Aorta (tissue), 5 donors: ENCODE measurements at places on chromosomes 13 and 19.

DNA sequence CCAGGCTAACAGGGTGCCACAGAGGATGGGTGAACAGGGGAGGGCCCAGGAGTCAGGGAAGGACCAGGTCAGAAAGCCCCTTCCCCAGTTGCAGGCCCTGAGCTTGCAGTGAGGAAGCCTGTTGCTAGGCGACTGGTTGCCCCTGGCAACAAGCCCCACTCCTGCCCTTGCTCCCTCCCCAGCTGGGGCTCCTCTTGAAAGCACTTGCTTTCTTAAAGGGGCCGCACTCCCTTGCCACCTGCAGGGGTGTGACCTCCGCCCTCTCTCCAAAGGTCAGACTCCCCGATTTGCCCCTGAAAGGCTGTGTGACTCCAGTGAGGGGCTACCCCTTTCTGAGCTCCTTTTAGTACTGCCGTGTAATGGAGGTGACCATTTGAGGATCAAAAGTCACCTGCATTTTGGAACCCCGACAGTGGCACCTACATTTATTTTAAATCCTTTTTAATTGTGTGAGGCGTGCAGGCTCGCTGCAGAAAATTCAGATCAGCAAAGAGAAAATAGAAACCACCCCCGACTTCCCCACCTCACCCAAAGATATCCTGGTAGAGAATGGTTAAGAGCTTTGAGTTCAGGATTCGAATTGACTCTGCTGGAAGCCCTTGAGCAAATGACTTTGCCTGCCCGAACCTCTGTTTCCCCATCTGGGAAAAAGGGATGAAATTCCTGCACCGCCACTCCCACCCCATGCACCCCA, 4.8 kb downstream of the FCHO1 start:
- DNase-seq, result no peak

DNA sequence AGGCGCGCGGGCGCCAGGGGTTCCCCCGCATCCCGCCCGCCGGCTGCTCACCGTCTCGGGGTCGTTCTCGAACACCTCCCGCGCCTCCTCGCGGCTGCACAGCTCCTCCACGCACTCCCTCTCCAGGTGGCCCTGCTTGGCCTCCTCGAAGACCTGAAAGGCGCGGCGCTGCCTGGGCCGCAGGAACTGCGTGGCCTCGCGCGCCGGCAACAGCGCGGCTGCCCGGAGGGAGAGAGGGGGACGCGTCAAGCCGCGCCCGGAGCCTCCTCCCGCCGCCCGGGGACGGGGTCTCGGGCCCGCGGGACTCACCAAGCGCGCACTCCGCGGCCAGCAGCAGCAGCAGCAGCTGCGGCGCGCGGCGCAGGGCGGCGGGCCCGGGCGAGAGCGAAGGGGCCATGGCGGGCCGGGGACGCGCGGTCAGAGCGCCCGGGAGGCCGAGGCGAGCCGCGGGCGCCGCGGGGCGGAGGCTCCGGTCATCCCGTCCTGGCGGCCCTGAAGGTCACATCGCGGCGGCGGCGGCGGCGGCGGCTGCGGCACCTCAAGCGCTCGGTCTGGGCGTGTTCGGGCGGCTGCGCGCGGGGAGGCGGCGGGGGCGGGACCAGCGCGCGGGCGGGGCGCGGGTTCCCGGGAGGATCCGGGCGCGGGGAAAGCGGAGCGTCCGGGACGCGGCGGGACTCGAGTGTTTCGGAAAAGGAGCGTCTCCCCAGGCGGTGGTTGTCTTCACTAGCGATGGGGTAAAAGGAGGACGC, at the start of gene GAS6:
GAS6 (minus strand) TSS at position 553 of the 749 bp plus-strand sequence; CDS start at position 397, 156 bp downstream.
- DNase-seq, result peak; percentile 91

- no peak for DNase-seq
Measured at GRCh38 chr13:83613524-83613923, 268.8 kb downstream of the SLITRK1 start.

DNA sequence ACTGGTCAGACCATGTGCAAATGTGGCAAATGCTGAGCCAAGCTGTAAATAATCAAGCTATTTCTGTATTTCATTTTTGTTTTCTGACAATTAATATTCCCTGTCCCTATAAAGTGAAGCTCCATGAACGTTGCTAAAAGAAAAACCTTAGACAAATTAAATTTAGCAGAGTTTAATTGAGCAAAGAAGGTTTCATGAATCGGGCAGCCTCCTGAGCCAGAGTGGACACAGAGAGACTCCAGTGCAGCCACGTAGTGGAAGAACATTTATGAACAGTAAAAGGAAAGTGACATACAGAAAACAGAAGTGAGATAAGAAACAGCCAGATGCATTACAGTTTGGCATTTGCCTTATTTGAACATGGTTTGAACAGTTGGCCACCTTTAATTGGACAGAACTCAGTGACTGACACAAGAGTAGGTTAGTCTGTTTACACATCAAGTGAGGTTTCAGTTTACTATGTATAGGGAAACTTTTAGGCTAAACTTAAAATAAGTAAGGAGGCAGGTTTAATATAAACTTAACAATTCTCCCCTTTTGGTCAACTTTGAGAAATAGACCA, 69.7 kb downstream of the UFM1 start:
- DNase-seq, result no peak

DNA sequence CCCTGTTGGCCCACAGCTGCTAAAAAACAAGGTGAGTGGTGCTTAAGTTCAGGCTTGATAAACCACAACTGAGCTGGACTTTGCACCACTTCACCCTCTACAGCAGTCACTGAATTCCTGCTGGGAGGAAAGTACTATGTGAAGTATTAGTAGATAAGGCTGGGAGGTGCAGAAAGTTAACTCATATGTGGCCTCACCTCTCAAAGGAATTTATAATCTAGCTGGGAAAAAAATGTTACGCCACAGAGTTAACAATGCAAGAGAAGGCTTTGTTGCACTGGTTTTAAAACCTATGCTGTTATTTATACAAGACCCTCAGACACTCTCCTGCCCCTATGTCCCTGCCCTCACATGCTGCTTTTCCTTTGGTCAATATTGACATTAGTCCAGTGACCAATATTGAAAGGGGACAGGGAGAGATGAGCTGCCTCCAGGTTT, 60.9 kb downstream of the LIG4 start:
- DNase-seq, result no peak

- DNase-seq, result no peak
Measured at GRCh38 chr19:38977445-38978325, 2.1 kb upstream of the FBXO17 start.

GRCh38 chr13:78596736-78597601, 6.4 kb downstream of the POU4F1 start:
- no peak for DNase-seq

GRCh38 chr19:47711652-47712242, 1.5 kb upstream of the EHD2 start:
- no peak for DNase-seq

DNA sequence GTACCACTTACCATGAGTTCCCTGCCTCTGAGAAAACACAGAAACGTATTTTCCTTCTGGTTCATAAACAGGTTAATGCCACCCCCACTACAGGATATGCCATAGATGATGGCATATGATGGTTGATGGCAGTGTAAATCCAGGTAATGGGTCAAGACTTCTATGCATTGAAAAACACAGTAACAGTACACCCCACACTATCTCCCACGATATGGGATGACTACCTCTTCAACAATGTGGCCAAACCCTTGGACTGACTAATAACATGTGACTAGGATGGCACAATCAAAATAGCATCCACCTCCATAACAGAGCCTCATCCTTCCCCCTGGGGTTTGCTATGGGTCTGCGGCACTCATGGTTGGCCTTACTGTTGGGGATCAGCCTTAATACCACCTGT, 22.0 kb downstream of the ZNF235 start:
- no peak for DNase-seq

DNA sequence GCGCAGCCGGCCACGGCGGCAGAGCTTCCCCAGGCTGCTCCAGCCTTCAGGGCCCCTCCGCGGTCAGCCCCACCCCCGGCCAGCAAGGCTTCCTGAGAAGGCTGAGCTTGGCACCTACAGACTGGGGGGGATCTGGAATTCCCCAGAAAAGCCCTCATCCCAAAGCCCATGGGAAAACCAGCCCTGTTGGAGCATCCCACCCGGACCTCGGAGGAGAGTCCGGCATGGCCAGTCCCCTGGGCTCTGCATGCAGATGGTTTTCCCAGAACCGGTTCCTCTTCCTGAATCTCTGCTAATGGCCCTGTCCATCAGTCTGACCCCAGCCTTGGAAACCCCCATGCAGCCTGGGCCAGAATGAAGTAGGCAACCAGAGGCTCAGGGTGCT, 10.3 kb downstream of the RASA3 start:
- no peak for DNase-seq

DNA sequence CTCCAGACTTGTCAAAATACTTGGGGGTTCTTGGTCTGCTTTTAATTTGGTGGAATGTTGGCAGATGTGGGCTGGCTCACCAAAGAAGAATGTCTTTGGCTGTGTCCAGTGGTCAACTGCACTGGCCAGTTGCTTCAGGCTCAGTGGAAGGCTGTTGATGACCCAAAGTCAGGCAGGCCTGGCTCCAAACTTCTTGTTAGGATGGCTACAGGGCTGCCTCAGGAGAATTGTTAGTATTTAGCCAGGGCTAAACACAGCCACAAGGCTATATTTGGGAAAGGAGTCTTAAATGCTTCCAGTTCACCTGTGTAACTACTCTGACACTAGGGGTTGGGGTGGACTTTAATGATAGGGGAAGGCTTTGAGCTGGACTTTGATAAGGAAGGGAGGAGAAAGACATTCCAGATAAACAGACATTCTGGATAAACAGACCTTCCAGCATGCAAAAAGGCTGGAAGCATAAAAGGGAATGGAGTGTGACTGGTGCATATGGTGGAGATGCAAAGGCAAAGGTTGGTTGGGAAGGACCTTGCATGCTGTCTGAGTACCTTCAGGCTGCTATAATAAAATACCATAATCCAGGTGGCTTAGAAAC, 116.8 kb downstream of the FOXO1 start:
- no peak for DNase-seq

GRCh38 chr19:39428283-39429112, 7.3 kb downstream of the RPS16 start:
- DNase-seq, result peak; percentile 90

DNA sequence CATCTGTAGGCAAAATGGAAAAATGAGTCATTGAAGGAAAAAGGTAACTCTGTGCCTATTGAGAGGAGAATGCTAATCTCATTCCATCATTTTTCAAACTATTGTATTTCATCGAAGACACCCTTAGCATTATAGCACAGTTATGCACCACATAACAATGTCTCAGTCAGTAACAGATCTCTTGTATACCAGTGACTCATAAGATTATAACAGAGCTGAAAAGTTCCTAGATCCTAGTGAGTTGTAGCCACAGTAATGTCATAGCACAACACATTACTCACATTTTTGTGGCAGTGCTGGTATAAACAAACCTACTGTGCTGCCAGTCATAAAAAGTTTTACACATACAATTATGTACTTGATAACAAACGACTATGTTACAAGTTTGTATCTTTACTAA, 1077.6 kb downstream of the DIAPH3 start:
- DNase-seq, result no peak

- no peak for DNase-seq
Measured at GRCh38 chr13:36344886-36345437, 1.2 kb downstream of the SPART start.

GRCh38 chr19:47492571-47493377, 8.8 kb upstream of the KPTN start:
- DNase-seq, result no peak

DNA sequence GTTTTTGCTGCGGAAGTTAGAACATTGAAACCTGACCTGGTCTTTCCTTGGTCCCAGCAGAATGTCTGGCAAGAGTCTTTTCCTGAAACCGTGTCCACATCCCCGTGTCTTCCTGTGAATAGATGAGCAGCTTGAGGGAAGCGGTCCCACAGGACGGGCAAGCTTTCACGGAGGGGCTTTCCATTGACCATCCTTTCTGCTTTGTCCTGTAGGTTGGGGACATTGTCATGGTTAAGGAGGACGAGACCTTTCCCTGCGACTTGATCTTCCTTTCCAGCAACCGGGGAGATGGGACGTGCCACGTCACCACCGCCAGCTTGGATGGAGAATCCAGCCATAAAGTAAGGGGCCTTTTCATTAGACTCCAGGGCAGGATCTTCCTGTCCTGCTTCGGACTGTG, 126.0 kb downstream of the ATP11A start:
- DNase-seq, result no peak
